Transverse colon (tissue), 4 donors: ENCODE measurements at places on chromosomes 6 and 20.
A peak's percentile ranks its signal among the peaks of the same experiment; 100 is the strongest.

DNA sequence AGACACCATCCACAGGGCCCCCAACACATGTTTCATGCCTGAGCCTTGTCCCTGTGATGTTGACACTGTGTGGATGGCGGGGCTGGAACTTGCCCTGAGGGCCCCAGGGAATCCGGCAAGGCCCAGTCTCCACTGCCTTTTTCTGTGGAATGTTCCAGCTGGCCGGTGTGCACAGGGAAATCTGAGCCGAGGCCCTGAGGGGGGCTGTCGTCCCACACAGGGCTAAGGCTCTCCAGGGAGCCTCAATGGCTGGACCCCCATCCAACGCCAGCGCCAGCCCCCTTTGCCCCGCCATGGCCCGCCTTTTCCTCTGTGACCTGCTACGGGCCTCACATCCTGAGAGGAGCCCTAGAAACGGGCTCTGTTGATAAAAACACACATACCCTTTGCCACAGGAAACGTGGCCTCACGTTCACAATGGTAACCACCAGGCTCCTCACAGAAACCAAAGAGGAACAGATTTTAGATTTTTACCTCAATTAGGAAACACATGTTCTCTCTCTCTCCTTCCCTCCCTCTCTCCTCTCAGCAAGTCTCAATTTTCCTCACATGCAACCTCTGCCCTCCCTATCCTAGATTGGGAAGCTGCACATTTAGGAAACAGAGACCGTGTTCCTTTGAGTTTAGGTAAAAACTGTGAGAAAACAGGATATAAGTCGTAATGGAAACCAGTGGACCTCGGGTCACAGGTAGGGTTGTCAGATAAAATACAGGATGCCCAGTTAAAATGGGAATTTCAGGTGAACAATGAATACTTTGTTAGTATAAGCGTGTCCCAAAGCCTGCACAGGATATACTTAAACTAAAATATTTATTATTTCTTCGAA lies 13.7 kb upstream of the ZNF831 start:
- no peaks in the 10 kb centered on the region for H3K27me3 ChIP-seq
- peak overlapping the region; percentile 49 for H3K27ac ChIP-seq

DNA sequence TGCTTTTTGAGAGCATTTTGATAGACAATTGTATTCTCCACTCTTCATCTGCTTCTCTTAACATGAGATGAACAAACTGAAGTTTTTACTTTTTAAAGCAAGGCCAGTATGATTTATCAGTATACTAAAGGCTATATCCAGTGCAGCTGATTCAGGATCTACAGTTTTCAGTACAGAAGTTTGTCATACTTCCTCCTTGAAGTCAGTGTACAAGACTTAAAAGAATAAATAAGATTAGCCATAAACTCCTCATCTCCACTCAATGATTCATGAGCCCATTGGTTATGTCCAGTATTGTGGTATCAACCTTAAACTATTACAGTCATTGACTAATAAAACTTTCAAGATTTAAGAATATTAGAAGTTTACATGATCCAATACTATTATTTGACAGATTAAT lies 374.8 kb upstream of the EPHA7 start:
- H3K4me3 ChIP-seq: no peak overlapping the region
- DNase-seq: no peak
- no peaks in the 10 kb centered on the region for H3K27me3 ChIP-seq
- no peak overlapping the region for H3K27ac ChIP-seq
- no peaks in the 10 kb centered on the region for H3K4me1 ChIP-seq

DNA sequence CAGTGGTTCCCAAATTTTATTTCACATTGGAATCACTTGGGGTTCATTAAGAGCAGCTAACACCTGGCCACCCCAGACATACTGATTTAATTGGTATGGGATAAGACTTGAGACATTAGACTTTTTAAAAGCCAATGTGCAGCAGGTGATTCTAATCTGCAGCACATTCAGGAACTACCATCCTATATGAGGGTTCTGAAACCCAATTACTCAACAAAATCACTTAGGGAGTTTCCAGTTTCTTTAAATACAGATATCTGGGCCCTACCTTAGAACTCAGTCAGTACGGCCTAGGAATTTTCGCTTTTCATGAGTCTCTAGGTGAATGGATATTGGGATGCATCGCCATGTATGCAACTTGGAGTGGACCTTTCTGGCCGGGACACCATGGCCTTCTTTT lies 24.0 kb upstream of the L3MBTL3 start:
- no peaks in the 10 kb centered on the region for H3K4me1 ChIP-seq
- H3K4me3 ChIP-seq: no peak overlapping the region
- no peak for DNase-seq
- H3K27me3 ChIP-seq: no peaks in the 10 kb centered on the region

- H3K4me3 ChIP-seq: no peak overlapping the region
- no peaks in the 10 kb centered on the region for H3K4me1 ChIP-seq
- H3K27ac ChIP-seq: no peak overlapping the region
These were observed 38.5 kb downstream of the COL12A1 start for GRCh38 chr6:75167325-75167724.

DNA sequence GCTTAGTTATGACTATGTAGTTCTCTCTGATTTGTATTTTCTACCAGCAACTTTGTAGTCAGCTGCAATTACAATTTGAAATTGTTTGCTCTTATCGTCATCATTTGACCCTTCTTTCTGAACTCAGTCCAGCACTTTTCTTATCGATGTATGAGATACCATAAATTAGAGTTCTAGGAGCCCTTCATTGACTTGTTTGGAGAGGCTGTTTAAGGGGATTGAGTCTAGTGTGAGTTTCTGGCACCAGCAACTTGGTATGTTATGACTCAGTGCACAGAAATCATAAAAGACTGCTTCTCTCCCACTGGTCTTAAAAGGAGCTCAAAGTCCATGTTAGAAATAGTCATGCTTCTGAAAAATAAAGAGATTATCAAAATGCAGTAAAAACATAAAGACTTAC lies 190.3 kb downstream of the TENT5A start:
- H3K4me1 ChIP-seq: peaks cover 21% of the 10 kb centered on the region
- DNase-seq: peak; percentile 12
- H3K4me3 ChIP-seq: no peak overlapping the region

DNA sequence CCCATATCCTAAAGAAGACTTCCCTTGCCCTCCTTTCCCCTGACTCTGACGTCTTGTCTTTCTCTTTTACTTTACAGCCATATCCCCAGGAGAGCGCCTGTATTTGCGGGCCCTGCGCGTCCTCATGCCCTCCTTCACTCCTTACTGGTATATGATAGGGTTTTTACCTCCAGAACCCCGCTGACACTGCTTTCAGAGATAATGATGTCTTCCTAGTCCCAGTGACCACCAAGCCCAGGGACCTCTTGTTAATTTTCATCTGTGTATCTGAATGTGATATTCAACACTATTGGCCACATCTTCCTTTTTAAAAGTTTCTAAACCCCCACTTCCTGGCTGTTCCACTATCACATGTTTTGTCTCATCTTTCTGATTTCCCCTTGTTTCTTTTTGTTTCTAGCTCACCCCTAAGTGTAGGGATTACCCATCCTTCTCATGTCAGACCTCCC lies 102.0 kb downstream of the HIVEP1 start:
- no peaks in the 10 kb centered on the region for H3K36me3 ChIP-seq
- H3K27me3 ChIP-seq: no peaks in the 10 kb centered on the region
- no peak overlapping the region for H3K27ac ChIP-seq
- DNase-seq: no peak
- no peak overlapping the region for H3K4me3 ChIP-seq

- H3K4me3 ChIP-seq: no peak overlapping the region
- H3K4me1 ChIP-seq: no peaks in the 10 kb centered on the region
- H3K36me3 ChIP-seq: no peaks in the 10 kb centered on the region
- H3K27me3 ChIP-seq: peaks cover 6% of the 10 kb centered on the region
These were observed 259.9 kb downstream of the FOXA2 start for GRCh38 chr20:22324505-22324904.

- H3K4me1 ChIP-seq: peaks cover 26% of the 10 kb centered on the region
- peaks cover 4% of the 10 kb centered on the region for H3K36me3 ChIP-seq
- no peaks in the 10 kb centered on the region for H3K27me3 ChIP-seq
- no peak for DNase-seq
- peak overlapping the region; percentile 70 for H3K4me3 ChIP-seq
These were observed 1.0 kb downstream of the MRPS26 start for GRCh38 chr20:3046677-3047462.

GRCh38 chr6:290111-290922 lies 2.0 kb upstream of the DUSP22 start:
- H3K27ac ChIP-seq: peak overlapping the region; percentile 97
- no peak overlapping the region for H3K4me3 ChIP-seq
- H3K27me3 ChIP-seq: no peaks in the 10 kb centered on the region

DNA sequence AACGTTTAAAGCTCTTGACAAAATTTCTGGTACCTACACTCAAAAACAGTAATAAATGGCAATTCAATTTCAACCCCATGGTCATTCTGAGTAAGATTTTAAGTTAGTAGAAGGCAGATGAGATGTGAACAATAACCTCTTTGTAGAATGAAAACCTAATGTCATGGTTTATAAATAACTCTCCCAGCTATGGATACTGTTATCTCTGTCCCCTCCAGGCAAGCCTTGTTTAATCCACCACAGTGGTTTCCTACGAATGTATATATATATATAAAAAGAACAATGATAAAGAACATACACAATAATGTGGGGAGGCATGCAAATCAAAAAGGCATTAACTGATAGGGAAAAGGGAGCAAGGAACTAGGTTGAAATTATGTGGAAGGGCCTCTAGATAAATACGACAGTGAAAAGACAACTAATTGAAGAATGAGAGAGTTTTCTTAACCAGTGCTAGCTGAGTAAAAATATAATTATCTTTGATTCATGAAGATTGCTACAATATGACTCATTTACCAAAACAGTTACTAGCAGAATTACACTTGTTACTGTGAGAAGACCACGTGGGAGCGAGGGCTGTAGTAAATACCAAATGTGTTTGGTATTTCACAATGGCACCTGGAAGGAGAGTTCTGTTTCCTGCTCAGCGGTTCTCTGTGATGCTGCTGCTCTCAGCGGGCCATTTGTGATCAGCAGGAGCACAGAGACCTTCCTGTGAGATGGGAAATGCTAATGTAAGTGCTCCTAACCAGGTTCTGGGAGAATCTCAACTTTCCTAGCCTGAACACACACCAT lies 173.7 kb downstream of the MBOAT1 start:
- no peak overlapping the region for H3K27ac ChIP-seq
- no peaks in the 10 kb centered on the region for H3K36me3 ChIP-seq
- H3K4me3 ChIP-seq: no peak overlapping the region
- H3K27me3 ChIP-seq: no peaks in the 10 kb centered on the region

- no peaks in the 10 kb centered on the region for H3K36me3 ChIP-seq
- no peak for DNase-seq
- H3K4me3 ChIP-seq: no peak overlapping the region
- no peak overlapping the region for H3K27ac ChIP-seq
- H3K27me3 ChIP-seq: peaks cover 4% of the 10 kb centered on the region
- H3K4me1 ChIP-seq: no peaks in the 10 kb centered on the region
These were observed 95.6 kb downstream of the SNAP25 start for GRCh38 chr20:10314198-10314597.

- no peak overlapping the region for H3K27ac ChIP-seq
- no peaks in the 10 kb centered on the region for H3K36me3 ChIP-seq
- H3K4me1 ChIP-seq: no peaks in the 10 kb centered on the region
- DNase-seq: no peak
- H3K27me3 ChIP-seq: peaks cover 64% of the 10 kb centered on the region
- no peak overlapping the region for H3K4me3 ChIP-seq
These were observed 3.3 kb downstream of the ARHGAP40 start for GRCh38 chr20:38604873-38605303.

- H3K27ac ChIP-seq: no peak overlapping the region
- peaks cover 37% of the 10 kb centered on the region for H3K4me1 ChIP-seq
- no peaks in the 10 kb centered on the region for H3K36me3 ChIP-seq
- DNase-seq: no peak
- no peak overlapping the region for H3K4me3 ChIP-seq
- H3K27me3 ChIP-seq: no peaks in the 10 kb centered on the region
These were observed 69.2 kb upstream of the PTGIS start for GRCh38 chr20:49637046-49637637.
